ENCODE measurements at places on chromosomes 6 and 20. TPM values are rescaled to one million over a fixed set of nuclear protein-coding genes. Genes with fewer than 3 reads are reported as not detected.

The FBXO30 gene
- total RNA-seq = 20.8 TPM

The SUMO4 gene
- 1.3 TPM for total RNA-seq

The PIGU gene
- 6.3 TPM for total RNA-seq

The ZNF184 gene
- total RNA-seq = 6.3 TPM

The VNN1 gene
- under 0.01 TPM for total RNA-seq

The SLC16A10 gene
- total RNA-seq = not detected

The SYS1 gene
- 28.5 TPM for total RNA-seq

The CYP39A1 gene
- total RNA-seq = 22.6 TPM

The SLCO4A1 gene
- 0.09 TPM for total RNA-seq

All from smooth muscle cell of bladder (primary cell).